GDM1 (cell line): ENCODE measurements at places on chromosomes 5 and 9.
A peak's percentile ranks its signal among the peaks of the same experiment; 100 is the strongest.

- DNase-seq: no peak
Measured at GRCh38 chr9:136136127-136136925, 17.7 kb upstream of the TMEM250 start.

- DNase-seq: no peak
Measured at GRCh38 chr5:95830226-95830625, 7.7 kb upstream of the GLRX start.

- DNase-seq: no peak
Measured at GRCh38 chr5:82393951-82394350, 115.8 kb upstream of the RPS23 start.

DNA sequence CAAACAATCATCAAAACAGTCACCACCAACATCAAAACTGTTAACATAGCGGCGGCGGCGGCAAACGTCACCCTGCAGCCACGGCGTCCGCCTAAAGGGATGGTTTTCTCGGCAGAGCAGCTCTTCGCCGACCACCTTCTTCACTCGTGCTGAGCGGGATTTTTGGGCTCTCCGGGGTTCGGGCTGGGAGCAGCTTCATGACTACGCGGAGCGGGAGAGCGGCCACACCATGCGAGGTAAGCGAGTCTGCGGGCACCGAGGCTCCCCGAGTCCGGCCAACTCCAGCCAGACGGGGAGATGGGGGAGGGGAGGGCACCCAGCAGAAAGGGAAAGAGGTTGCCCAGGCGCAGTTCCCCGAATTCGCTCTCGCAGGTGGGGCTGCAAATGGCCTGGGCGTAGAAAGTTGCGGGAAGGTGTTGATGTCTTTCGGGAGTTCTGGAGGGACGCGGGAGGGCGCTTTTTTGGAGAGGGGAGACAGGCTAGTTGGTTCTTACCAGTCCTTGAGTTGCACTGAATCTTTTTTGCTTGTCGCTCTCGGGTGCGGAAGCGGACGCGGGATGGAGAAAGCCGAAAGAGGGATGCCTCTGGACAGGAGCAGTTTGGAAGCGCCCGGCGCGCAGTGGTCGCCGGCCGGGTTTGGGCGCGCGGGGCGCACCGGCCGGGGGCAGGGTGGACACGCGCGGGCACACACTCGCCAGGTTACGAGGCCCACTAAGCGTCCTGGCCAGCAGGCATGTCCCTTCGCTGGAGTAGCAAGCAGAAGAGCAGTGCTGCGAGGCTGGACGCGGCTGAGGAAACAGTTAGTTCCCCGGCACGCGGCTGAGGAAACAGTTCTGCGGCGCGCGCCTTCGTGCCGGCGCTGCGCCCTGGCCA lies 849 bp downstream of the RORB start:
- DNase-seq: no peak

DNA sequence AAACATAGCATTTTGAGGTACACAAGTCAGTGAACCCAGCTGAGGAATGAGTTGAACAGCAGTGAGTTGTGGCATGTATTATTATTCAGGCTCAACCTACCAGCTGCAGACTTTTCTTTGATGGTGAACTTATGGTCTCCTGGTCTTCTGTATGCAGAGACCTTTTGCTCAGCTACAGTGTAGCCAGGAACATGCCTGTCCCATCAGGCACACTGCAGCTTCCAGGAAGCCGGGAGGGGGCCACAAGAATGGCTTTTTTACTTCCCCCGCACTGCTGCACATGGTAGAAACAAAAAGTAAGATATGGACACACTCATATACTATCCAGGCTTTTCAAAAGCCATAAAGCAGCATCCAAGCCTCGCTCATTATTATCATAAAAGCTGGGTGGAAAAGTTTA lies 65.3 kb upstream of the PLPP1 start:
- DNase-seq: no peak

- no peak for DNase-seq
Measured at GRCh38 chr9:18059447-18059846, 414.5 kb upstream of the ADAMTSL1 start.

GRCh38 chr5:78964889-78965288 lies 20.2 kb downstream of the ARSB start:
- DNase-seq: peak; percentile 24

GRCh38 chr9:137235424-137236237 lies 4.9 kb downstream of the SLC34A3 start:
- DNase-seq: no peak

GRCh38 chr9:79537838-79538237 lies 33.9 kb upstream of the TLE4 start:
- no peak for DNase-seq

DNA sequence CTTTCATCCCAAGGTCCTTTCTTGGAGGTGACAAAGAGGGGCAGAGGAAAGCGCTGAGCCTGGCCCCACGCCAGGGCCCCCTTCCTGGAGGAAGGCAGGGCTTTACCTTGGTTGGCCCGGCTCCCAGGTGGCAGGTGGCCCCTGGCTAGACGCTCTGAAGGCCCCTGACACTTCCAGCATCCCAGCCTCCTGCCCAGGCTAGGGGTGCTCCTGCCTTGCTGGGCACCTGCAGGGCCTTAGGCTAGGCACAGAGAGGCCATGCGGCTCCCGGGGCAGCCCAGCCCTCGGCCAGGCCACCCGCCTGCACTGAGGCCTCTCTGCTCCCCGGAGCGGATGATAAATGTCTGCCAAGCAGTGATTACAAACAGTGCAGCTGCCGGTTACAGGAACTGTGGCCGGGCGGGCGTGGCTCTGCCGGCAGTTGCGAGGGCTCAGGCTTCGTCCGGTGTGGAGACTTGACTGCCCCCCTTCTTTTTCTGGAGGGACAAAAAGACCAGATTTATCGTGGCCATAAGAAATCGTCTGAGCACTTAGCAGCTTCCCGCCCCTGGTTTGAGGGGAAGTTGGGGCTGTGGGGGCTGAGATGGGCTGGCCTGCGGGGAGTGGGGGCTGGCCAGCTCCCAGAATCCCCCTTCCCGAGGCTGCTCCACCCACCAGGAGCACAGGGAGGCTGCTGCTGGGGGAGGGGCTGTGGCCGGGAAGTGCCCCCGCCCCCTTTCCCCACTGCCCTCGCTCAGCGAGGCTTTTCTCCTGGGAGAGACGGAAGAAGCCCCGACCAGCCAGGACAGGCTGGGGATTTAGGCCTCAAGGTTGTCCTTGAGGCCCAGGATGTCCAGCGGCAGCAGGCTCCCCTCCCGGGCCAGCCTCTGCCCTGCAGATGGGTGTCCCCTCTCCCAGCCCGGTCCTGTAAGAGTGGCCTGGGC lies 31.6 kb upstream of the UBAC1 start:
- DNase-seq: no peak

- no peak for DNase-seq
Measured at GRCh38 chr9:82820186-82820585, 242.8 kb downstream of the RASEF start.

DNA sequence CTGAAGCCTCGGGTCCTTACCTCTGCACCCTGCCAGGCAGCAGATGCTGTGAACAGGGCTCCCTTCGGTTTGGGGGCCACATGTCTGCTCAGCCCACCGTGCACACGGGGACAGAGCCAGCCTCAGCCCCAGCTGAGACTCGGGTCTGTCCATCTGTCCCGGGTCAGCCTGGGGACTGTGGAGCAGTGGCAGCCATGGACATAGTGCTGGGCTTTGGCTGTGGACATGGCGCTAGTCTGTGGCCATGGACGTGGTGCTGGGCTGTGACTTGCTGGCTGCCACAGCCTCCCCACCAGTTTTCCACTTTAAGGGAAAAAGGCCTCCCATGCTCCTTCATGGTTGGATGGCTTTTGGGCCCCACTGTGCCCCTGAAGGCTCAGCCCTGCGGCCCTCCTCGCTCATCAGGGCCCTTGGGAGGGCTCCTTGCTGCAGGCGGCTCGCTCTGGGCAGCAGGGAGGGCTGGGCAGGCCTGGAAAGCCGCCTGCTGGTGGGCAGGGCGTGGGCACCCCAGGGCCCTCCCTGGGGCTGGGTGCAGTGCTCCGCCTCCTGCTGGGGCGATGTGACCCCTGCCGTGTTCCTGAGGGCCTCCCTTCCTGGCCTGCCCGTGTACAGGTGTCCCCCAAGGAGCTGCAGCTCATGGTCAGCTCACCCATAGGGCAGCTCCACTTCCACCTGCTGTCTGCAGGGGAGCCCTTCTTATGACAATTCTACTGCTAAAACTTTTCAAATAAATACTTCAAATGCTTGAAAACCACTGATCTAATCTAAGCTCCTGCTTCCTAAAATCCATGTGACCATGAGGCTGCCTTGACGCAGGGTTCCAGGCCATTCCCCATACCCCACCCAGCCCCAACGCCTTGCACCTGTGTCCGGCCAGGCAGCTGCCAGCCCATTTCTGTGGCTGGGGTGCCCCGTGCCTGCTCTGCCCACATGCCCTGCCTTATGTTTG lies 112.1 kb upstream of the LMX1B start:
- no peak for DNase-seq

- DNase-seq: no peak
Measured at GRCh38 chr5:122755783-122756182, 19.1 kb upstream of the SNX2 start.

DNA sequence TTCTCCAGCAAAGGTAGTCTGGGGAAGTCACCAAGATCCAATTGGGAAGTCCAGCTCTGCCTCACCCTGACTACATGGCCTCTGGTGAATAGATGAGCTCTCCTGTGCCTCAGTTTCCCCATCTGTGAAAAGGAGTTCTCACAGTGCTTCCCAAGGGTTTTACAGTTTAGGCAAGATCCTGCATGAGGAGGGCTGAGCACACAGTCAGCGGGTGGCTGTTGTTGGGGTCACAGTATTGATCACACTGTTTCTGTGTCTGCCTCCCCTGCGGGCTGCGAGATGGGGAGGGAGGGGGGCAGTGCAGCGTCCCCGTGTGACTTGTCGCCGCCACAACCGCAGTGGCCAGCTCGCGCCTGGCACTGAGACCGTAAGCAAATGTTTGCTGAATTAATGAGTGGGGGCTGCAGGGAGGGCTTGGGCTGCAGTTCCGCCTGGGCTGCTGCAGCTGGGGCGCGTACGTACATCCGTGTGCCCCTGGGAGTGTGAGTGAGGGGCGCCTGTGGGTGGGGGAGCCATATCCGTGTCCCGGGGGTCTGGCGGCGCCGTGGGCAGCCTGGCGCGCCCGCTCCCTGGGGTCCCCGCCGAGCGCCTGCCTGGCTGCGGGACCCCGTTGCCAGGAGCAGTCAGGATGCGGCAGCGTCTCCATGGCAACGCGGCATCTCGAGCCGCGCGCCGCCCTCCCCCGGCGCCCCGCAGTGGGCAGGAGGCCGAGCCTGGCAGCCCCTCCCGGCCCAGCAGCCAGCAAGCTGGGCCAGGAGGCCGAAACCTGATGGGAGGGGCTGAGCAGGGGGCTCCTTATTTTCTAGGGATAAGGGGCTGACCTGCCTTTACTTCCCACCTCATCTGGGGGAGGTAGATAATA lies 31.4 kb upstream of the PSD2 start:
- no peak for DNase-seq

- DNase-seq: no peak
Measured at GRCh38 chr5:138805096-138805495, 51.9 kb downstream of the CTNNA1 start.

DNA sequence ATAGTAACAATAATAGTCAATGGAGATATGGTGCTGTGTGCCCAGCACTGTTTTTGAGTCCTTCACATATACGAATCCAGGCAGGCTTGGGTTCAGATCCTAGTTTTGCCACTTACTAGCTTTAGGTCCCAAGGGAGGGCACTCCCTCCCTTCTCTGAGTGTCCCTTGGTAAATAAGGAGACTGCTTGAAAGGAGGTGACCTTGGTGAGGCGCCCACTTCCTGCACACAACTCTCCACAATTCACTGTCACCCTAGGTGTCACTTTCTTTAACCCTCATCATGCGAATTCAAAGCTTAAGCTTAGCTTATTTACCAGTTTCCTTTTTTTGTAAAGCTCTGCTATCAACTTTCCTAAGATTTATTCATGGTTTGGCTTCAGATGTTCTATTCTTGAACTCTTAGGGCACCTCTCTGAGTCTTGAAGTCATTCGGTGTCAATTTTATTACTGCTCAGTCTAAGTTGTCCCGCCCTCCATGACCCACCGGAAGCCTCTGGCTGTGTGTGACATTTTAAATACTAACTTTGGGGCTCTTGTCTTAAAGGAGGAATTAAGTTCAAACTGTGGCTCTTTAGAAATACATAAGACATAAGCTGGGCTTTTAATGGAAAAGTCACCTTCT lies 170.7 kb upstream of the ZNF618 start:
- DNase-seq: no peak

- DNase-seq: no peak
Measured at GRCh38 chr5:134053840-134054338, 49.1 kb upstream of the VDAC1 start.

GRCh38 chr9:122463828-122464632 lies 13.7 kb downstream of the OR1J1 start:
- DNase-seq: peak; percentile 76

GRCh38 chr5:159094745-159095144 lies 5.0 kb downstream of the EBF1 start:
- DNase-seq: peak; percentile 53

DNA sequence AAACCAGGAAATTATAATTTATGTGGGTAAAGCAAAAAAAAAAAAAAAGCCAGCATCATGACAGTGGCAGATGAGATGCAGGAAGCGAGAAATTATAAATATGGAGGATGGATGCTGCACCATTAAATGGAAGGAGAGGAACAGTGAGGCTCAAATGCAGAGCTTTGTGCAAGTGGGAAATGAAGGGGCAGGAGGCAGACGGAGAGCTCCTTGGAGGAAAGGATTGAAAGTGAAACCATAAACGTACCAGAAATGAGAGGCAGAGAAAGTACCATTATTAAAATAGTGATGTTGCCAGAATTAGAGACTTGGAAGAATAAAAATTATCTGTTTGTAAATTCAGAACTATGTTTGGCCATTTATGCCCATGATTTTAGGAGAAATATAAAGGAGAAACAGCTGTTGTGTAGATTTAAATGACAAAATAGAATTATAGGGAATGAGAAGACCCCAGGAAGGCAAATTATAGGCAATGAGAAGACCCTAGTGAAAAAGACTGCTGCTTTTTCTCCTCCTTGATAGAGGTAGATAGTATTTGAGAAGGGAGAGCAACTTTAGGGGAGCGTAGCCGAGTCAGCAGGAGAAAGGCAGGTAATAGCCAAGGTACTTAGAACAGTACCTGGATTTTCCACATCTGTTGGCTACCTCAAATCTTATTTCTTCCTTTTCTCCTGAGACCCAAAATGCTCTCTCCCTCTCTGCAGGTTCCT lies 341.0 kb upstream of the CD180 start:
- no peak for DNase-seq

DNA sequence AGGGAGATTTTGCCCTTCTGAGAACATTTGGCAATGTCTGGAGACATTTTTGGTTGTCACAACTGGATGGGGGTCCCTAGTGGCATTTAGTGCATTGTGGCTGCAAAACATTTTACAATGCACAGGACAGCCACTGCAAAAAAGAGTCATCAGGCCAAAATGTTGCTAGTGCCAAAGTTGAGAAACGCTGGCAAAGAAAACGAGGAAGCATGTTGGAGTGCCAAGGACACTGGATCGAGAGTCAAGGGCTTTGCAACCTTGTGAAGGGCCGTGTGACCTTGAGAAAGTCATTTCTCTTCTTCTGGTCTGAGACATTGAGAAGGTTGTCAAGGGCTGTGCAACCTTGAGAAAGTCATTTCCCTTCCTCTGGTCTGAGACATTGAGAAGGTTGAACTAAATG lies 45.7 kb upstream of the FRRS1L start:
- DNase-seq: no peak

- DNase-seq: no peak
Measured at GRCh38 chr9:113456235-113456634, 7.3 kb upstream of the RGS3 start.

GRCh38 chr5:127856292-127856691 lies 153.1 kb downstream of the CCDC192 start:
- no peak for DNase-seq

- no peak for DNase-seq
Measured at GRCh38 chr9:129626625-129627284, 792 bp downstream of the NTMT1 start.
